ENCODE measurements at places on chromosomes 2 and 18.

DNA sequence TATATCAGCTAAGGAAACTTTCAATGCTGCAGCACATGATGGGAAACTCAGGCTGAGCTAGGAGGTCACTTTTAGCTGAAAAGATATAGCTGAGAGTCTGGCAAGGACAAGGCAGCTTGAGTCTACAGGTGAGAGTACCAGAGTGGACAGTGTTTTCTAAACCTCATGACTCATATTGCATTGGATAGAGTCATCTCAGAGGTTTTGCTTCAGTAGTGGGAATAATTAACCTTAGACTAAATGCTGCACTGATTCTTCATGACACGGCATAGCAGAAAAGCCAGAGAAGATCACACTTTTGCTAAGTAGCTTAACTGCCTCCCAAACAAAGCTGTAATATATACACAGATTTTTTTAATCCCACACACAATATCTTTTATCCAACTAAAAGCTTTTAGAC, 865.0 kb upstream of the CDH2 start:
- no peak for DNase-seq

GRCh38 chr2:195038153-195038552, 618.9 kb upstream of the SLC39A10 start:
- DNase-seq: no peak

GRCh38 chr2:152421521-152422370, 86.8 kb downstream of the FMNL2 start:
- DNase-seq: peak; percentile 85

DNA sequence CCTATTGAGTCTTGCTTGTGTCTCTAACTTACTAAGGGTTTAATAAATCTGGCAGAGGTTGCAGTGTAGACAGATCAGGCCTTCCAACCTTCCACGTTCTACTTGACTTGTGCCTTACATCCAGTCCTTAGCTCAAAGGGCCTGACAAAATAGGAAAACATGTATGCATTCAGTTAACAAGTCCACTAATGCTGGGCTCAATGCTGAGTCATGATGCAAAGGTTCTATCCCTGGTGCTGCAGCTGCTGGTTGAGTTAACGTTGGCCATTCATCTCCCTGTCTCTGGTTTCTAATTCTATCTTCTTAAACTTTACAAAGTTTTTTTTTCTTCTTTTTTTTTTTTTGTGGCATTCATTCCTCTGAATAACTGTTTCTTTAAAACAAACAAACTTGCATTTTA, 46.3 kb upstream of the ITGB6 start:
- DNase-seq: no peak

GRCh38 chr2:191994749-191995148, 147.9 kb upstream of the CAVIN2 start:
- DNase-seq: no peak

DNA sequence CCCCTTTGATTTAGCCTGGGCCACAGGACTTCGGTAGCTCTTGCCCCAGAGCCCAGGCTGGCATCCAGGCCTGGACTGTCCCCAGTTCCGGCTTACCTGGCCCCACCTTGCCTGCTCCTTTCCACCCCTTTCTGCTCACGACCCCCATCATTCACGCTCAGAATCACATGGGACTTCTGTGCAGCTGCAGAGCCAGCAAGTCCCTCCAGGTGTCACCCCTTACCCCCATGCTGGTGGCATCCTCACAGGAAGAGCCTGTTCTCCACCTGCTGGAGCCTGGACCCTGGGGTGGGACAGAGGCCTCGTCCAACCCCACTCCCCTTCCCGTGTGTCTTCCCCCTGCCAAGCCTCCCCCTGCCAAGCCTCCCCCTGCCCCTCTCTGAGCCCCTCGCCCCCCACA, 7.9 kb upstream of the KCNIP3 start:
- no peak for DNase-seq

Measured in AML-193 (cell line).